ENCODE measurements at places on chromosomes 2 and 18. TPM values are rescaled to one million over a fixed set of nuclear protein-coding genes. Genes with fewer than 3 reads are reported as not detected.

CXCR4 gene
- not detected for total RNA-seq

NAT8 gene
- not detected for total RNA-seq

RAPGEF4 gene
- total RNA-seq = 1.4 TPM

TDRD15 gene
- not detected for total RNA-seq

SERPINB10 gene
- 0.28 TPM for total RNA-seq

HOXD3 gene
- not detected for total RNA-seq

SKOR2 gene
- not detected for total RNA-seq

POTEC gene
- total RNA-seq = not detected

LRRC30 gene
- not detected for total RNA-seq

FOXD4L1 gene
- total RNA-seq = not detected

STK11IP gene
- total RNA-seq = 12.5 TPM

C1GALT1C1L gene
- 0.21 TPM for total RNA-seq

MC4R gene
- total RNA-seq = not detected

CNGA3 gene
- not detected for total RNA-seq
